Progenitor cell of endocrine pancreas (in vitro differentiated cells): ENCODE measurements at places on chromosomes 13 and 19.
A peak's percentile ranks its signal among the peaks of the same experiment; 100 is the strongest.

DNA sequence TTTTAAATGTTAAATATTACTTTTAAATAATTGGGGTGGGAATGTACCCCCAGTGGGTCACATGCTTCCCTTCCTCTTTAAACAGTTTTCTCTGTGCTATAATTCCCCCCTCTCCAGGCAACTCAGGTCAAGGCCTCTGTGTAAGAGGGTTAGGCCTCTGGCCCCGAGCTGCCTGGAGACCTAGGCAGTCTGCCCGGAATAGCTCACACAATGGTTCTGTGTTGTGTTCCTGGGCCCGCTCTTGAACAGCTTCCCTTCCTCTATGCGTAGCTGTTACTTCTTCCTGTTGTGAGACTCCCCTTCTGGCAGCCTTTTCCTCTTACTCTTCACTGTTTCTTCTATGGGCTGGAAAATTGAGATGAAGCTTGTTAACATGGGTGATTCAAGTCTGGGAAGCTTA, 14.8 kb upstream of the ZNF492 start:
- H3K27ac ChIP-seq: no peak overlapping the region
- H3K4me1 ChIP-seq: no peaks in the 10 kb centered on the region
- H3K27me3 ChIP-seq: no peaks in the 10 kb centered on the region
- peaks cover 1% of the 10 kb centered on the region for H3K36me3 ChIP-seq

- H3K4me1 ChIP-seq: no peaks in the 10 kb centered on the region
- no peak for DNase-seq
These were observed 69.6 kb upstream of the TSHZ3 start for GRCh38 chr19:31418692-31419430.

- no peak for DNase-seq
- H3K36me3 ChIP-seq: no peaks in the 10 kb centered on the region
- no peak overlapping the region for H3K4me3 ChIP-seq
- no peaks in the 10 kb centered on the region for H3K27me3 ChIP-seq
- no peaks in the 10 kb centered on the region for H3K4me1 ChIP-seq
These were observed 506.7 kb upstream of the NBEA start for GRCh38 chr13:34435338-34435737.

DNA sequence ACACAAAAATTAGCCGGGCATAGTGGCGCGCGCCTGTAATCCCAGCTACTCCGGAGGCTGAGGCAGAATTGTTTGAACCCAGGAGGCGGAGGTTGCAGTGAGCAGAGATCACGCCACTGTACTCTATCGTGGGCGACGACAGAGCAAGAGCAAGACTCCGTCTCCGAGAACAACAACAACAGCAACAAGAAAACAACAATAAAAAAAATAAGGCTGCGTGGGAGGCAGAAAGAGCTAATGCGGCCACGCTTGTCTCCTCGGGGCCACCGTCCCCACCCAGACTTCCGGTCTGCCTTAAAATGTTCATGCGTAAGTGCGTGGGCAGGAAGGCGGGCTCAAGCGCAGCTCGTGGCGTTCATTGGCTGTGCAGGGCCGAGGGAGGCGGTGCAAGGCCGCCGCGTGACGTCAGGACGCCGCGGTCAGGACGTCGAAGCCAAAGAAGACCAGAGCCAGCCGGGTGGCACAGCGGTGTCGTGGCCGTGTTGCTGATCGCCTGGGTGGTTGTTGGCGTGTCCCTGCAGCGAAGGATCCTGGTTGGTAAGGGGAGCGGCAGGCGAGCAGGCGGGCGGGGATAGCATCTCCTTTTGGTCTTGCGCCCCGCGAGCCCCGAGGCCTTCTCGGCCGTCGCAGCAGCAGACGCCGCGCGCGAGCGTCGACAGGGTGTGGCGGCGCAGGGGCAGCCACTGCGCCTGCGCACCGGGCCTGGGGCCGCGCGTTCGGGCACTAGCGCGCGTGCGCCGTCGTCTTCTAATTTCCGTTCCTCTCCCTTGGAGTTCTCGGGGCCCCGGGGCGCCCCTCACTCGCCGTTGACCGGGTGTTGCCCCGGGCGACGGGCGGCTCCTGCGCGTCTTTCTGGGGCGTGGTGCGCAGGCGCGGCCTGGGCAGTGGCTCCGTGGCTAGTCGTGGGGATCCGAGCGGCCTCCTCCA, at the start of gene LENG8:
LENG8 (plus strand) TSS at position 426 of the 927 bp plus-strand sequence. CDS start 2,146 bp downstream, outside the sequence.
- peaks cover 8% of the 10 kb centered on the region for H3K36me3 ChIP-seq
- DNase-seq: peak; percentile 86
- H3K27ac ChIP-seq: peak within 1 kb of the TSS; percentile 99
- H3K27me3 ChIP-seq: no peaks in the 10 kb centered on the region

DNA sequence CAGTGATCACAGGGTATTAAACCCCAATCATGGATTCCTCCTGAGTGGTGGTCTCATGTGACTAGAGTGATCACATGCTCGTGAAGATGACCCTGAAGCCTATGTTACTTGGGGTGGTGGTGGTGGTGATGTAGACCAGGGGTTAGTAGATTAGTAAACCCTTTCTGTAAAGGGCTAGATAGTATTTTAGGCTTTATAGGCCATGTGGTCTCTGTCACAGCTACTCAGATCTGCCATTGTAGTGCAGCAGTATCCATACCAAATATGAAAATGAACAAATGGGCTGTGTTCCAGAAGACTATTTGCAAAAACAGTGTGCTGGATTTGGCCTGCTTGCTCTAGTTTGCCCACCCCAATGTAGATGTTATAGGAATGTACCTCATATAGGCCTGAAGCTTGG, 9.4 kb downstream of the NDFIP2 start:
- no peak overlapping the region for H3K27ac ChIP-seq
- no peak overlapping the region for H3K4me3 ChIP-seq
- DNase-seq: no peak
